ENCODE measurements at places on chromosomes 1 and 21. TPM values are rescaled to one million over a fixed set of nuclear protein-coding genes. Genes with fewer than 3 reads are reported as not detected.

Gene GLIS1
- 0.98 TPM for total RNA-seq

Gene WDR64
- total RNA-seq, result not detected

Gene ZBTB7B
- 45.3 TPM for total RNA-seq

Gene IL24
- not detected for total RNA-seq

Gene KIAA0040
- 16.8 TPM for total RNA-seq

Gene OLIG2
- not detected for total RNA-seq

Gene LRIF1
- 12.7 TPM for total RNA-seq

Gene ZNF678
- total RNA-seq, result 9.7 TPM

Gene HMCN1
- total RNA-seq, result 6.9 TPM

Gene ST6GALNAC3
- total RNA-seq, result 12.3 TPM

Gene TTC22
- 0.36 TPM for total RNA-seq

Gene LGR6
- 0.53 TPM for total RNA-seq

Gene CATSPERE
- total RNA-seq, result 2.6 TPM

Gene DCST1
- total RNA-seq, result 0.31 TPM

Gene TNFRSF14
- total RNA-seq, result 73.3 TPM

Gene HENMT1
- 3.9 TPM for total RNA-seq

Gene CACNA1S
- not detected for total RNA-seq

Gene TMEM240
- total RNA-seq, result 7.1 TPM

Gene SNIP1
- total RNA-seq, result 17.3 TPM

Gene C1orf94
- total RNA-seq, result not detected

Gene PRRX1
- total RNA-seq, result 169 TPM

Gene OLFML2B
- total RNA-seq, result 50.3 TPM

Gene LCE2A
- total RNA-seq, result not detected

Gene PROK1
- not detected for total RNA-seq

Gene CASZ1
- 8.5 TPM for total RNA-seq

Gene ARHGEF16
- 20.6 TPM for total RNA-seq

Gene TOR1AIP2
- 69.0 TPM for total RNA-seq

Gene ATP6V1G3
- total RNA-seq, result not detected

Gene LENEP
- not detected for total RNA-seq

Gene ACTN2
- 0.58 TPM for total RNA-seq

Gene CLDN17
- not detected for total RNA-seq

Gene FAM110D
- 11.8 TPM for total RNA-seq

Gene S100A12
- 15.3 TPM for total RNA-seq

Gene KRTAP12-2
- total RNA-seq, result not detected

Gene NCF2
- 29.6 TPM for total RNA-seq

Gene SERTAD4
- total RNA-seq, result 9.5 TPM

Gene EDN2
- total RNA-seq, result not detected

Gene RHEX
- 1.2 TPM for total RNA-seq

Gene ZNF697
- total RNA-seq, result 4.9 TPM

Gene GUCA2A
- not detected for total RNA-seq

Gene XCL2
- total RNA-seq, result not detected

Gene CFHR1
- 1.3 TPM for total RNA-seq

Gene ATAD3A
- 19.4 TPM for total RNA-seq

All from sciatic nerve (tissue), 2 donors.